ENCODE measurements at places on chromosomes 4 and X.

DNA sequence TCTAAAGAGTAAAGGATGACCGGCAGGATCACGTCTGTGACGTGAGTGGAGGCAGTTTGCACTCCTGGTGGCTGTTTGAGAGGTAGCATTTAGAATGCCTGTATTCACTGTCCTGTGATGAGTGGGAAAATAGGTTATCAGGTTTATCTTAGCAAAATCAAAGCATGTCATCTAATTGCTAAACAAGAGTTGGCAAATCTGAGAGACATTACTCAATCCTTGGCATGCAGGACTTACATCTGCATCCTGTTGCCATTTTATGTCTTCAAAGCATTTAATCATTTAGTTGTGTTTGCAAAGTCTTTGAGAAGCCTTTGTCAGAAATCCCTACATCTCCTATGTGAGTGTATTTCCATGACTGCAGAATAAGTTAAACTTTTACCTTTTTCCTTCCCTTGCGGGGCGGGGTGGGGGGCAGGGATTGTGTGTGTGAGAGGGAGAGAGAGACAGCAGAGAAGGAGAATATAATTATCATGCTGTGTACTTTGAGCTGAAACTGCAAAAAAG lies 41.4 kb upstream of the MSANTD1 start:
- no peak for DNase-seq

GRCh38 chrX:40265936-40266335 lies 168.2 kb upstream of the BCOR start:
- no peak for DNase-seq

GRCh38 chr4:30073011-30073710 lies 647.0 kb upstream of the PCDH7 start:
- no peak for DNase-seq

- DNase-seq: no peak
Measured at GRCh38 chr4:144575181-144575580, 70.8 kb upstream of the HHIP start.

- no peak for DNase-seq
Measured at GRCh38 chr4:81040012-81040659, 9.6 kb downstream of the BMP3 start.

- DNase-seq: no peak
Measured at GRCh38 chr4:3512279-3512678, 19.9 kb downstream of the LRPAP1 start.

DNA sequence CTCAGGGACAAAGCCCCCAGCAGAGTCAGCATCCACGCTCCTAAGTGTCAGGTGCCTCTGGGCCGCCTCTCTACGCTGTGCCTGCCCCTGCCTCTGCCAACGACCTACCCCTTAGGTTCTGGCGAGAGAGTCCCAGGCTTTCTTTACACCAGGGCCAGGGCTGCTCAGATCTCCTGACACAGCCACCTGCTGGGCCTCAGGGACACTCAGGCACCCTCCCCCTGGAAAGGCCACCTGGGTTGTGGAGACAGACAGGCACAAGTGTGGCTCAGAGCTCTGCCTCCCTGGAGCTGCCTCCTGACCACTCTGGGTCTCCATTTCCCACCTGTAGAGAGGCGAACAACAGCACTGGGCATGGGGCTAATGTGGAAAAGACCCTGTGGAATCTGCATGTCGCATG lies 90.0 kb upstream of the ADRA2C start:
- no peak for DNase-seq

DNA sequence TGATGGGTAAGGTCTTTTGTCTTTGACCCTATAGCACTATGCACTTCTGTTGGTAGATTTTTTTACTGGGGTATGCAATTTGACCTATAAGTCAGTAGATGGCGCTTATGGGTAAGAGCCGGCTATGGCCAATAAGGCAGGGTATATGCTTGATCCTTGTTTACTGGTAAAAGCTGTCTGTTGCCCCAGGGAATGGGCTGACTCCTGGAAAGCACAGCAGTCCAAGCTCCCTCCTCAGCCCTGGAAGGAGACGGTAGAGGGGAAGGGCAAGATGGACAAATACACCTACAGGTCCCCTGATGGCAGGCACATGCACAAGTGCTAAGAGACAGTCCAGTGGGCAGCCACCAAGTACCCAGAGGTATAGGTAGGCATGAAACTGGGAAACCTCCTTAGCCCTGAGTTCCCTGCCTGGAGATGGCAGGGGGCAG lies 63.7 kb downstream of the ADAMTS3 start:
- peak; percentile 22 for DNase-seq

DNA sequence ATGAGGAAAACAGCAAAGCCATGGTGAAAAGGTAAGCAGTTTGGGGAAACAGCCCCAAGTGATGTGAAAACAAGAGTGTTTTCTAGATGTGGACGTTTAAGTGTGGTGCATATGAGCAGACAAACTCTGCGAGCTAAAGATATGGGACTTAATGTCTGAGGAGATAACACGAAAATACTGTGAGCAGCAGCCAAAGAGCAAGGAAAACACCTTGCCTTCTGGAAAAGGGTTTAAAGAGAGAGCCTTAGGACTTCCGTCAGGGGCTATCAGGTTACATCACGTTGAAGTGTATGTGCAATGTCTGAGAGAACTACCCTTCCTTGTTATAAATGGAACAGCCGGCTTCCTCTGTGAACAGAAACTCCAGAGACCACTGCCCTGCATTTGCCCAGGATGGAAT lies 54.2 kb downstream of the LEF1 start:
- DNase-seq: no peak

DNA sequence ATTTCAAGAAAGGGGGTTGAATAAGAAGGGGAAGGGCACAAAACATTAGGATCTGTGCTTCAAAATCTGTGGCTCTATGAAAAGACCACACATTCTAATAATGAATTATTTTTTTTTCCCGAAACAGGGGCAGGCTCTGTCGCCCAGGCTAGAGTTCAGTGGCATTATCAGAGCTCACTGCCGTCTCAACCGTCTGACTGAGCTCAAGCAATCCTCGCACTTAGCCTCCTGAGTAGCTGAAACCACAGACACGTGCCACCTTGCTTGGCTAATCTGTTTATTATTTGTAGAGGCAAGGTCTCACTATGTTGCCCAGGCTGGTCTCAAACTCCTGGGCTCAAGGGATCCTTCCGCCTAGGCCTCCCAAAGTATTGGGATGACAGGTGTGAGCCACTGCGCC lies 33.4 kb downstream of the ACSL1 start:
- DNase-seq: no peak

DNA sequence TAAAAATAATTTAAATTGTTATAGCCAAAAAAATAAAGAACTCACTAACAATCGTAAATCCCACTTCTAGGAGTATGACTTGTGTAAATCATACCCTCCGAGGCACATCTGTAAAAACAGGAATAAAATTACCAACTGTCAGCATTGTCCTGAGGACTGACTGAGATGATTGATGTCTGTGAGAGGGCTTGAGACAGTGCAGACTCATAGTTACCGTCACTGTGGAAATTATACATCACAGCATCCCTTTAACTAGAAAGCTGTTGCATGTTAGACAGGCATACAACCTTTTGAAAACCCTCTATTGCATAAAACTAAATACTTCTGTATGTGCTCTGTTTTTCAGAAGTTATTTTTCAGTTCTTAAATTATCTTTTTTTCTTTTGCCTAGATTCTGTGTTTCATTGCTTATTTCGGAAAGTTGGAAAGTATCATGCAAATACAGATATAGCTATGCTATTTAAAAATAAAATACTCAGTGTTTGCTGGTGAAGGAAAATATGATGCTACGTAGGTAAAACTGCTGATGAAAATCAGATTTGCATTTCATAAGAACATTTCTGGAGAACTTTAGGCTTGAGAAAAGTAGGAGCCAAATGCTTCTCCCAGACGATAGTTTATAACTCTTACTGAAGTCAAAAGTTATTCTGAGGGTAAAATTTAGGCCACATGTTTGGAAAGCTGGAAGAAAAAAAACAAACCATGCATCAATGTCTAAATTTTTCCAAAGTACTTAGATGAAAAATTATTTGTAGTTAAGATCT lies 13.6 kb upstream of the RBPJ start:
- no peak for DNase-seq

DNA sequence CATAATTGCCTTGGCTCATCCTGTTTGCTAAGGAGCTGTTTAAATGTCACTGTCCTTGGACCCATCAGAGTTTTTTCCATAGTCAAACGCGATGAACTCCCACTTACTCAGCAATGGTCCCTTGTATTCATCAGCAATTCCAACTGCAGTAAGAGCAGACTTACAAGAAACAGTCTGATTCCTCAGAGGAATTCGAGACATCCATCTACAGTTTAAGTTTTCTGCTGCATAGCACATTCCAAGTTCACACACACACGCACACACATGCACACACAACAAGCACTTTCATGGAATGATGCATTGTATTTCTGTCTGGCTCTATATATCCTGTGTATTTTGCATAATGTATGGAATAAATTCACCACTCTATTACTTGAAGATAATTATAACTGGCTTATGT lies 32.7 kb upstream of the TMEM150C start:
- no peak for DNase-seq

GRCh38 chrX:49273181-49273727 lies 3.7 kb downstream of the PPP1R3F start:
- DNase-seq: no peak

DNA sequence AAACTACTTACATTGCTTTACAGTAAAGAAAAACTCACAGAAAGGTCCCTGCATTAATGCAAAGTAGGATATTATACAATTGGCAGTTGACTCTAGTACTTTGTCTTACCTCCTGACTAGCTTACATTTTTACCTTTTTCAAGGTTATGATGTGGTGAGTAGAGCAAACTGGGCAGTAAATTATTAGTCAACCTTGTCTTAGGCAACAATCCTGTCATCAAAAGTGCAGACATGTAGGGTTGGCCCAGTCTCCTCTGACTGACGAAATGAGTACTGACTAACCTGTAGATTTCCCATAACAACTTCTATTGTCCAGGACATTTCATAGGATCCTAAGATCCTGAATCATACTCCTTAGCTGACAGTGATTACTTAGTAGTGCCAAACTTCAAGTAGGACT lies 142.0 kb upstream of the NUDT6 start:
- no peak for DNase-seq

DNA sequence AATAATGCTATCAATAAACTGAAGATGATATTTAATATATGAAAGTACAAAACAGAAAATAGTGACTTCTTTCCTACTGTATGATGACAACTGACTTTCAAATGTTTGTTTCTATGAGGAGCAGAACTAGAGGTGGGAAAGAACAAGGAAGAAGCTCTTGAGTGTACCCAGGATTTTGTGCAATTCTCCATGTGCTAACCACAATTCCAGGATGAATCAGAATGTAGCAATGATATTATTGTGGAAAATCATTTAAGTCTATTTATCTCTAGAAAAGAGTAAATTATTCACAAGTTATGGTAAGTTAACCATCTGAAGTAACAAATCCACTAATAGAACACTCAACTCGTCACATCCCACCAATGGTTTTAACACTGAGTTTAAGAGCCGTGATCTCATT lies 324.1 kb upstream of the EMCN start:
- no peak for DNase-seq

Data from T-helper 2 cell (primary cell).